ENCODE measurements at places on chromosomes 2 and 18.
A peak's percentile ranks its signal among the peaks of the same experiment; 100 is the strongest.

DNA sequence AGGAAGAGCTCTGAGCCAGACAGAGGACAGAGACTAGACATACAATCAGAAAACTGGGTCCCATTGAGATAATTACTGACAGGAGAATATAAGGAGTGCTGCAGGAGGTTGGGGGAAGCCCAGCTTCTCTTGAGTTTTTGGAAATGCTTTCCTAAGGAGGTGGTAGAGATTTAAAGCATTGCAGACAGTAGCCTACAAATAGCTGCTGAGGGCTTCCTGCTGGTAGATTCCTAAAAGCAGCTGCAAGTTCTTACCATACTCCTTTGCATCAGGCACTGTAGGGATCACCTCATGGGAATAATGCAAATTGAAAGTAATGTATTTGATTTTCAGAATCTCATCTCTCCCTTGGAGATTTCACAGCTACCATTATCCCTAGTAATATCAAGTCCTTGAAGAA, 902.6 kb upstream of the GCFC2 start:
- no peak for DNase-seq

DNA sequence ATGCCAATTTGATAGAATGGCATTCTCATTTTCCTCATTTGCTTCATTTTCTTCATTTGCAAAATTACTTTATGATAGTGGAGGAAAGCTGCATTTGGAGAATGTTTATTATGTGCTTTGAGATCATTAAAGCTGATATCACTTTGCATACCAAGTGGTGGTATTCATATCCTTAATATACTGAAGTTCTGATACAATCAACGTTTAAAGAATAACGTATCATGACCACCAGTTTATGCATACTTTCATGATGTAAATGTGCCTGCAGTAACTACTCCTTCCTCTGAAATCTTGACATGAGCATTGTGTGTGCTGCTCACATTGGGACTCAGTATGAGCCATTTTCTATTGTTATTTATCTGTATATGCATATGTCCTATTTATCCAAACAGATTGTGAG, 302.1 kb downstream of the ARHGAP15 start:
- no peak for DNase-seq

DNA sequence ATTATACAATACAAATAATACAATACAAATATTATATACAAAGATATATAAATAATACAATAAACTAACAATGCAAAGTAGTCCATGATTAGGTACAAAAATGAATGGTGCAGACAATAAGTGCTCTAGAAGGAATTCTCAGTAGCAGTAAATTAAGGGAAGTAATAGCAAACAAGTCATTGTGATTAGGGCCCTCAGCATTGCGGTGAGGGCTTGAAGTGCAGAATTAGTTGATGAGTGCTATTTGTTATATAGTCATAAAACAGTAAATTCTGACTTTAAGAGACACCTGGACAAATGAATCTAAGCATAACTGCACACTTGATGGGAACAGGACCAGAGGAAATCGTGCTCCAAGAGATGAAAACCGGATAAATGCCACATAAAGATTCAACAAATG, 74.9 kb downstream of the ANKRD44 start:
- DNase-seq = no peak

DNA sequence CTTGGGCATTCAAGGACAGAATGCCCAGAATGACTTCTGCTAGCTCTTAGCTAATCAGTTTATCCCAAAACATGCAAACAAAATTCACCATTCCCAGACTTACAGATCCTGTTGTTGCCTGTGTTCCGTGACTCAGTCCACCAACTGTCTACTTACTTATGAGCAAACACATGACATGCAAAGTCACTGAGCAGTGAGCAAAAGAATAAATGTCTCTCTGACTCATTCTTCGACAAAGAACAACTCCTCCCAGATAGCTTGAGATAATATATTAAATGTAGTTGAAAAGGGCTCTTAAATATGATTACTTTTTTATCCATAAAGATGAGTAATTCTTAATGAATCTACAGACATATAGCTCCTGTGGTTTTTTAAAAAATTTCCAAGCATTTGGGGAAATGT, 9.0 kb upstream of the CREG2 start:
- DNase-seq = peak; percentile 67

- no peak for DNase-seq
Measured at GRCh38 chr2:174768557-174768956, 4.3 kb upstream of the CHRNA1 start.

- DNase-seq = no peak
Measured at GRCh38 chr2:71852141-71852711, 295.4 kb downstream of the CYP26B1 start.

DNA sequence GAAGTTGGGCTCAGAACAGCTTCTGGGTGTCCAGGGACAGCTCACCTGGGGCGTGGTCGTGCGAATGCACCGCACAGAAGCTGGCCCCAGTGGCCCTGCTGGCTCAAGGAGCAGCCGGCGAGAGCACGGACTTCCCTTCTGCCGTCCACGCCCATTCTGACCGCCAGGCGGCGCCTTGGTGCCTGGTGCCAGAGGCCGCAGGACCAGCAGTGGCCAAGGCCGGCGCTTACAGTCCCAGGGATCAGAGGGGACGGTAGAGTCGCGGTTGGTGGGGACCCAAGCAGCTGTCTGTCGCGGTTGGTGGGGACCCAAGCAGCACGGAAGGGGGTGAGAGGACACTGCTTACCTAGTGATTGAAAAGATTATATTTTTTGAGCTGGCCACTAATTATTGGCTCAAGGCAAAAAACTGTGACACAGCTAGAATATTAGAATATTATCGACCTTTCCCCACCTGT, 25.7 kb downstream of the NPPC start:
- DNase-seq = peak; percentile 71

GRCh38 chr2:47035615-47036488, 119.3 kb downstream of the STPG4 start:
- DNase-seq = no peak

GRCh38 chr2:8922431-8922830, 81.1 kb downstream of the MBOAT2 start:
- DNase-seq = no peak

DNA sequence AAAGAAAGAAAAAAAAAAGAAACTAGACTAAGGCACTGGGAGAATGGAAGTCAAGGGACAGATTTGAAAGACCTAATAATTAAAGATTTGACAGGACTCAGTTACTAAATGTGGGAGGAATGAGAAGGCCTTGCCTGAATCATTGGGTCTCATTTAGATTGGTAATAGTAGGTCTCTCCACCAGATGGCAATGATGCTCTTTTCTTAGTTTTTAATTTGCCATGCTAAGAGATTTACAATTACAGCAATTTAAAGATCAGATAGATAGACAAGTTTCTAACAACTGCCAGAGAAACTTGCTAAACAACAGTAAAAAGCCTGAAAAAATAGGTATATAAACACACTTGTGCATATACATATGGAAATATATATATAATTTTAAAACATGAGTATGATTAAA, 153.0 kb downstream of the TMEM247 start:
- DNase-seq = peak; percentile 56

- DNase-seq = peak; percentile 75
Measured at GRCh38 chr2:100013892-100014677, 128.3 kb downstream of the AFF3 start.

GRCh38 chr2:46490521-46491141, 11.3 kb downstream of the TMEM247 start:
- no peak for DNase-seq

DNA sequence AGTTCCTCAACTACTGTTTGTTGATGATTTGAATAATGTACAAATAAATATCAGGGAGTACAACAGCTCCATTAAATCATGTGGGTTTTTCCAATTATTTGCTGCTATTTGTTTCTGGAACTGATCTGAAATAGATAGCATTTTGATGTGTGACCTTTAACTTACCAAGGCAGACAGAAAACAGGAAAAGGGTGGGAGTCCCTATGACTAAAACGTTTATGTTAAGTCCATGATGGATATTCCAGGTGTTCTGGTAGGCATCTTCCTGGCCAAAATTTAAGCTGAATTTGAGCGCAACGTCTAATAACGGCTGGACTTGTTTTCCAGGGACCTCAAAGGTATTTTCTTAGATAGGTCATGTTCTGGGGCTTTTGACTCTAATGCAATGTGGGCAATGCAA, 41.6 kb downstream of the WIPF1 start:
- DNase-seq = no peak

DNA sequence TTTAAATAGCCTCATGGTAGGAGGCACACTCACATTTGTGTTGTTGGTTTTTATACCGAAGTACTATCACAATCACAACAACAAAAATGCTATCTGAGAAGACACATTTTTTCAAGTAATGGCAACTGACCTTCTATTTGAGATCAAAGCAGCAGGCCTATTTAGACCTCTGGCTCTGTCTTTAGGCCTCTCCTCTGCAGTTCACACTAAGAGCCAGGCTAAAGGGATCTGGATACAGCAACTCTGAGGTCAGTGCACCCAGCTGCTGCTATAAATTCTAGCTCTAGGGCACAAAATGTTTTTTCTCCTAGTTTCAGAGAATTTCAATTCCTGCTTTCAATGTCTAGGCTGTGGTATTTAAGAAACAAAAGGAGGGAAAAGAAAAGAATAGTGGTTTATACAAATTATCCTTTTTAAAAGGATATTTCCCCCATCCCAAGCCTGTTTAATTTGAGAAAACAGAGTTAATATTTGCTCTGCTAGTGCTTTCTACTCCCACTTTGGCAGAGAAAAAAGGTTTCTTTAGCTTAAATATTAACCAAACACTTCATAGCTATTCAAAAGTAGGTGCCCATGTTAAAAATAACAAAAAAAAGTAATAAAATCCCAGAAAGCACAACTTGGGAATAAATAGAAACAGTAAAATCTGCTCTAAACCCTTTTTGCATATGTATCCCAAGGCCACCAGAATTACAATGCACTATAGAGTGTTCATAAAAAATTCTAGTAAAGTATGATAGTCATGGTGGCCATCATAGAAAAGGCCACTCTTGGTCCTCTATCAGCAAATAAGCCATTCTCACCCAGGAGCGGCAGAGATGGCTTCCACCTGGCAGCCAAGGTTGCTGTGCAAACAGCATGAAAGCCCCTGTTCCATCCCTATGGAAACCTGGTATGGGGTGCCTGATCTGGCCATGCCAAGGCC, 293.6 kb upstream of the SESTD1 start:
- no peak for DNase-seq

- DNase-seq = no peak
Measured at GRCh38 chr2:208515099-208515498, 108.5 kb downstream of the PTH2R start.

DNA sequence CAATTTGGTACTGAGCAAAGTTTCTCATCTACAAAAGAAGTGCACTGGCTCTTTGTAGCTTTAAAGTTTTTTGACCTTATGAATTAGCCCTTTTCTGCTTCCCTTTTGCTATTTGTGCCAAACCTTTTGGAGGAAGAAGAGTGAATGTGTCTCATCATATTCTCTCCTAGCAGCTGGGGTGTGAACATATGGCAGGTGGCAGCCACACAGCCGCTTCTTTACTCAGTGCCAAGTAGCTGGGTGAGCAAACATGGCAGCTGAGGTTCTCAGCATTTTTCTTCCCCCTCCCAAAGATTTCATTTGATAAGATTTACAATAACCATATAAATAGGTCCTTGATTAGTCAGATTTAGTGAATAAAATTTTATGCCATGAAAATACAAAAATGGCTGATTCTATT, 46.7 kb upstream of the STK17B start:
- no peak for DNase-seq

GRCh38 chr2:25420820-25421237, 79.1 kb upstream of the DNMT3A start:
- DNase-seq = no peak

GRCh38 chr2:215653344-215654030, 217.6 kb upstream of the FN1 start:
- no peak for DNase-seq
